NCI-H446 treated with DMSO at 0.1 percent for 48 hours (cell line): ENCODE measurements at places on chromosomes 6 and 20.

GRCh38 chr20:36308353-36308752 is 2.2 kb downstream of the DLGAP4 start:
- DNase-seq: no peak

- no peak for DNase-seq
These were observed 107.4 kb upstream of the FRMD1 start for GRCh38 chr6:168186438-168186837.

DNA sequence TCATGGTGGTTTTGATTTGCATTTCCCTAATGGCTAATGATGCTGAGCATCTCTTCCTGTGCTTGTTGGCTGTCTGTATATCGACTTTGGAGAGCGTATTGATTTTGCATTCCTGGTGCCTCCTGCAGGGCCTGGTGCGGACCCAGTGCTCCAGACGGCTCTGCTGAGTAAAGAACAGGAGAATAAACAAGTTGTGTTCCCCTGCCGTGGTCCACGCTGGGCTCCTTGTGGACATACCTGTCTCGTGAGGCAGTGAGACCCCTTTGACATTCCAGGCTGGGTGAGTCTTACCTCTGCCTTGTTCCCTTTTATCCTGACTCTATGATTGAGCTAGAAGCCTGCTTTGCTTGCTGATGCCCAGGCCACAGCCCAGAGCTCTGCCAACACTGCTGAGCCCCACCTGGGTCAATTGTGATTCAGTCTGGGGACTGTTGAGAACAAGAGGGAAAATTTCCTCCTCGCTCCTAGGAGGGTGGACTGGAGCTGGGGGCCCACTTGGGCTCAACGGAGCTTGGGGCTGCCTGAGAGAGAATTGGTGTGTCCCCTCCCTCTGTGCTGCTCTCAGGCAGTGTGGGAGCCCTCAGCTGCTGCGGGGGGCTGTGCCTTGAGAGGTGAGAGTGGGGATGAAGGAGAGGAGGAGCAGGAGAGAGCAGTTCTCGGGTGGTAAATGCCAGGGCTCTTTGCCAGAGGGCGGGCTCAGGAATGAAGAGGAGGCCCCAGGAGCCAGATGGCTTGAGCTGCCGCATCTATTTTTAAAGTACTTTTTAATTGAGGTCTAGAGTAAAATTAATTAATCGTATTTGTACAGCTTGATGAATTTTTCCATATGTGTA is 43.7 kb upstream of the PMEPA1 start:
- peak; percentile 19 for DNase-seq

DNA sequence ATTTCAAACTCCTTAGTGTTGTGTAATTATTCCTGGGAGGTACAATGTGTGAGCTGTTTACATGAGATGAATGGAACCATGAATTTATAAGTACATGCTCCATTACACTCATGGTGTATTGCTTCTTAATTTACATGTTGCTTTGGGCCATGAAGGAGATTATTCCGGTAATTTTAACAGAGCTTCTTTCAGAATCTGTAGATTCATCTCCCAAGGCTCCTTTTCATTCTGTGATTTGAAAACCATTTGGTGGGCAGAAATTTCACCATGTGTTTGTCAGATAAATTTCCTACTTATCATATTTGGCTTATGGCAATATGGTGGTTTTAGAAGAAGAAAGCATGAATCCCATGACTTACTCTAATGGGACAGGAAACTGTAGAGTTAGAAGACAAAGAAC is 421.6 kb upstream of the EYS start:
- DNase-seq: peak; percentile 21

DNA sequence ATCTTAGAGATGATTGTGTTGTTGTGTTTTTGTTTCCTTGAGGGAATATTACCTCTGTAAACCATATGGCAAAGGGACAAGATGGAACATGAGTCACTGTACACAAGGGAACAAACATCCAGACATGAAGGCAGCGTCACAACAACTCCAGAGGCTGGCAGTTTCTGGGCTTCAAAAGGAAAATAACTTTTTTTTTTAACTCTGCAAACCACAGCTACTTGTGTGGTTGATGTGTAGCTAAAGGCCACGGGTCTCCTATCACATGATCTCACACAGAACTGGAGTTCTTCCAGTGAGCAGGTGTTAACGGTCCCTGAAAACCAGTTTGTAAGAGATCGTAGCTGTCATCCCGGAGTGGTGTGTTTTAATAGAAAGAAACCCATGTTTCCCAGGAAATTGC is 33.2 kb upstream of the HBS1L start:
- DNase-seq: no peak

DNA sequence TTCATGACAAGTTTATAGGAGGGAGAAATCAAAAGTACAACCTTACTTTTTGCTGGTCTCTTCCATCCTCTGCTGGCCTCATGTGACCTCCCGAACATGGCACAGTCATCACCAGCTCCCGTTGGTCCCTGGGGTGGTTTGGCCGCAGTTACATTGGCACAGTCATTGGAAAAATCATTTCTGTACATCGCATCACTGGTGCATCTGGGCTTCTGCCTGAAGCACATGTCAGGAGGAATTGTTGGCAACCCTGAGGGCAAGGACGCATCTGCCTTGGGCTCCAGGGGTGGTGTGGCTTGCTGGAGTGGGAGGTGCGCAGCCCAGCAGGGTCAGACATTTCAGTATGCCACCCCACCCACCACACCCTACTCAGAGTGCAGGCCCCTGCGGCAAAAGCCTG is 162.9 kb upstream of the SLC24A3 start:
- DNase-seq: no peak

DNA sequence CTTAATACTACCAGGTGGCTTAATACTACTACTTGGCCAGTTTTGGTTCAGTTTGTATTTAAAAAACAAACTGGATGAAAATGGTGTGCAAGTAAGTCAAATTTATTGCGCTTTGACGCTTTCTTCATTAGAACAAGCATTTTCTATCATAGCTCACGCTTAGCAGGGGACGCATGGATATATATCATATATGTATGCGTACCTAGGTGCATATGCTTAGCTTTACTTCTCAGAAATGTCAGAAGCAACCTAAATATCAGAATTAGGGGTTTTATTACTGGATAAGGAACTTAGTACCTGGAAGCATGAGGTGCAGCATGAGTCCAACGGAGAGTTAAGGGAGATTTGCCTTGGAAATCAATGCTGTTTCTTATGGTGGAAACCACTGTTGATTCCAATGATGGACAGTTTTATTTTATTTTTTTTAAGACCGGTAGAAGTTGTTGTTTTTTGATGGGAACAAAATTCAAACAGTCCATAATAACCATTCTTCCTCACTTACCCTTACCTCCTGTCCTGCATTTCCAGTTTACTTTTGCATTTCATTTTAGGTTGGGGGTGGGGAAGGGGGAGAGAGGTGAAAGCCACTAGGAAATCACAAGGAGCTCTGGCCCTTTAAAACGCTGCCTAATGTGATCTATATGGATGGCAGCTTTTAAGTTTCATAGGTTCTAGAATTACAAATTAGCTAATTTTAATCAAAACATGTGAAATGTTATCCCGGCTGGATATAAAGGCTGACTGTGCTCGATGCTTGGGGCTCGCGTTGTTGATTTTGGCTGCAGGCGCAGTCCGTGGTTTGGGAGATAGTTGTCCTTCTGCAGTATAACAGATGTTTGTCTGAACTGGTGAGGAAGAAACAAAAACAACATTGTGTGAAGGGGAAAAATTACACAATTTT is 2.1 kb downstream of the SOBP start:
- DNase-seq: peak; percentile 57

- no peak for DNase-seq
These were observed 16.7 kb downstream of the RAET1L start for GRCh38 chr6:150008588-150008987.

DNA sequence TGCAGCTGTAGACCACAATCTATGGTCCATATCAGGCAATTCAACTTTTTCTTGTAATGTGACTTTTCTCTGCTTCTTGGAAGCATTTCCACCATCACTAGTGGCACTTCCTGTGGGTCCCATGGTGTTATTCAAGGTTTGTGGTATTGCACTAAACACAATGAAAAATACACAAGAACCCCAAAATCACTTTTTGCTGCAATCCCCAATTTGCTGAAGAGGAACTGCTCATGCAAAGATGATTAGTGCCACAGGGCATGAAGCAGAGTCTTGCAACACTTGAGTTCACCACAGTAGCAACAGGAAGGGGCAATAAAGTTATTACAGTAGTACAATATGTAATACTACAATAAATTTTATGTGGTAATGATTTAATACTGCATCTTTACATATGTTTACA is 16.8 kb upstream of the TAAR1 start:
- no peak for DNase-seq

DNA sequence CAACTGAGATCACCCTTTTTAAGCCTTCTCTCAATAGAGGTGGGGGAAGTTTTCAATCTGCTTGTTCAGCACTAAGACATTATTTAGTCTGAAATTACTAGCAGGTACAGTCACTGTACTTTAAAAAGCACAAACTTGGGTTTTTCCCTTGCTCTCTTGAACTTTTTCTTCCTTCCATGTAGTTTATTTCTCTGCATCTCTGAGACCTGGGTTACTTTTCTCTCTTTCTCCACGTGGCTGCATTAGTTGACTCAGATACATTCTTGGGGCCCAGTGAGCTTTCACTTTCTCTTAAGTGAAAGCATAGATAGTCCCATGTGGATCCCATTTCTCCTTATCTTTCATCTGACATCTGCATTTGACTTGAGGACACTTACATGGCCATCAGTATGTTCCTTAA is 433.9 kb upstream of the MAP3K7 start:
- no peak for DNase-seq

DNA sequence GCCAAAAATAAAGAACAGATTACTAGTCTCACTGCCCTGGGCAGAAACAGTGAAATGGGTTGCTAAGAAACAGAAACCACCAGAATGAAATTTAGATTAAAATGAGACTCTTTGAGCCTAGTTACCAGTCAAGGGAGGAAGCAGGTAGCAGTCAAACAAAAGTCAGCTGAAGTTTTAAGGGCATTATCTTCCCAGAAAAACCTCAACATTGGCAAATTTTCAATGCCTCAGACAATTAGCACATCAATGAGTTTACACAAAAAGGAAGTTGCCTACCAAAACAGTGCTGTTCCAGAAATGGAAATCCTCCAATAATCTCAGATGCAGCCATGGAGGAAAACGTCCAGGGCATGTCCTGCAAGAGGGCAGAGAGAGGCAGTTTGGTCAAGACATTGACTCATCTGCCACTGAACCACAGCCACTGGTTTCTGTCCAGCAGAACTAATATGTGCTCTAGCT is 399.7 kb upstream of the ADGRB3 start:
- DNase-seq: no peak

GRCh38 chr6:144343701-144344428 is 58.7 kb downstream of the UTRN start:
- DNase-seq: no peak

- no peak for DNase-seq
These were observed 100.9 kb downstream of the RCAN2 start for GRCh38 chr6:46390153-46390876.

GRCh38 chr6:76886900-76887299 is 576.4 kb downstream of the HTR1B start:
- peak; percentile 1 for DNase-seq

GRCh38 chr6:163543321-163543720 is 128.8 kb downstream of the QKI start:
- DNase-seq: no peak

DNA sequence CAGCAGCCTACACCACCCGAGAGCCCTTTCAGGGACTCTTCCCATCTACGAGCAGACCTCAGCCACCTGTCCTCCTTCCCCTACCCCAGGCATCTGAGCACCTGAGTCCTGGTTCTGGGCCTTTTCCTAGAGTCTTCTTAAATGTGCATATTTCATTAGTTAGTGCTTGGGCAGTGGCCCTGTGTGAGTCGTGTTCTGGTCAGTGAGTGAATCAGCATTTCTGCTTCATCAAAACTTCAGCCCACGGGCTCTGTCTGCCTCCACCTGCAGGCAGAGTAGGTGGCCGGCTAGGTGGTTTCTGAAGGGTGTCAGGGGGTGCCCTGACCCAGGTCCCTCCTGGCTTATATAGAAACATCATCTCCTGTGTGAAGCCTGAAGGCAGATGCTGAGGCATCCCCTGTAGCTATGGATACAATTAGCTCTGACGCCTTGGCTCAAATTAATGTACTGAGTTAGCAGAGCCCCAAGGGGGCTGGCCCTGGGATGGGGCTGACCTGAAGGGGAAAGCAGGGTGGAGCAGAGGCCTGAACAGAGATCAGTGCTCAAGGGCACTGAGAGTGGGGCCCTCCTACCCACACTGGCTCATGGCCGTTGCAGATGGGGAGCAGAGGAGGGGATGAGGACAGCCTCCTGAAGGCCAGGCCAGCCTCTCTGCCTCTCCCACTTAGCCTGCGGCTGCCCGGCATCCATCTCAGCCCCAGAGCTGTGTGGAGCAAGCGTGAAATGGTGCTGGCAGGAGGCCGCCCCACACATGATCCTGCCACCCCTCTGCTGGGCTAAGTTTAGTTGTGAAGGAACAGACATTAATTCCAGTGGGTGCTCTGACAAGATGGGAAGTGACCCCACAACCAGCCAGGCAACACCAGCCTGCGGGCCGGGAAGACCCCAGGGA is 13.6 kb downstream of the IP6K3 start:
- no peak for DNase-seq

DNA sequence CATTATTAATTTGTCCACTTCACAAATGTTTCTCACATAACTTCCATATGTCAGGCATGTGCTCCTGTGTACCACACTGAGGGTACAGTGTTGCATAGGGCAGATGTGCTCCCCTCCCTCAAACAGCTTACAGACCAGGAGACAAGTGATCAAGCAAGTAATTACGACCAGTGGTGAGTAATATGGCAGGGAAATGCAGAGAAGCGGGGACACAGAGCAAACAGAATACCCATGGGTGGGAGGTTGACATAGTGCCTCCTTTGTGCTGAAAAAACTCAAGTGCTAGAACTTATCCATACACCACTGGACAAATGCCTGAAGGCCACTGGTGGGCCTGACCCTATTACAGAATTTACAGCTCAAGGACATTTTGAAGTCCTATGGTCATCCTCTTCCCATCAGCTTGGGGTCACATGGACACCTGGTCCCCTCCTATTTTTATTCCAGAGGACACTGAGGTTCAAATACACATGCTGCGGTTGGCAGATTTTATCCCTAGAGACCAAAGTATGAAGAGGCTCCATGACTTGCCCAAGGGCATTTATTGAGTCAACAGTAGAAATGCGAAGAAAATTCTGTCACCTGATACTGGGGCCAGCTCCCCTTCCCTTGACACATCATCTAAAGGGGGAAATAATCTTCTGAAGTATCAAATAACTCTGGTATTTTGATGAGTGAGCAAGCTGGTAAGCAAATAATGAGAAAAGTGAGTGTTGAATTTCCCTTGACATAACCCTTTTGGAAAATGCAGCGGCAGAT is 116.6 kb downstream of the QRSL1 start:
- peak; percentile 15 for DNase-seq

DNA sequence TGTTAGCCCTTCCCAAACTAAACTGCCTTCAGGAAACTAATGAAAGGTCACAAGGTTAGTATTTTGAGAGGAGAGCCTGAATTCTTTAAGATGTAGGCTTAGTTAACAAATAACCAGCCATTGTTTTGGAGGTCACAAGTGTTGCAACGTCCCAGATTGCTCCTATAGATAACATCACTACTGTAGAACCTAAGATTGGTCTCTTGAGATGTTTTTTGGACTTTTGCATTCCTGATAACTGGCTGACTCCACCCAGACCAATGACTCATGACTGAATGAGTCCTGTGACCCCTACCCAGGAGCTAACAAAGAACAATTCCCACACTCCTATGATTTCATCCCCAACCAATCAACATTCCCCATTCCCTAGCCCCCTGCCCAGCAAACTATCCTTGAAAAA is 178.8 kb downstream of the SCP2D1 start:
- no peak for DNase-seq

- DNase-seq: no peak
These were observed 63.8 kb upstream of the GPR31 start for GRCh38 chr6:167221400-167222201.
